CD4-positive, CD25-positive, alpha-beta regulatory T cell (primary cell): ENCODE measurements at places on chromosomes 7 and 10. TPM values are rescaled to one million over a fixed set of nuclear protein-coding genes. Genes with fewer than 3 reads are reported as not detected.

GRCh38 chr10:80473692-80474596 lies 19.8 kb downstream of the TSPAN14 start:
- DNase-seq: no peak
- peaks cover 86% of the 10 kb centered on the region for H3K4me1 ChIP-seq
- H3K36me3 ChIP-seq: peaks cover 49% of the 10 kb centered on the region
- H3K4me3 ChIP-seq: peak overlapping the region; percentile 26

GRCh38 chr7:111101856-111102646 lies 11.1 kb downstream of the LRRN3 start:
- no peaks in the 10 kb centered on the region for H3K4me1 ChIP-seq
- DNase-seq: no peak
- no peaks in the 10 kb centered on the region for H3K27me3 ChIP-seq
- no peak overlapping the region for H3K27ac ChIP-seq
- H3K4me3 ChIP-seq: no peak overlapping the region

CPA4 gene
- not detected for total RNA-seq

DNA sequence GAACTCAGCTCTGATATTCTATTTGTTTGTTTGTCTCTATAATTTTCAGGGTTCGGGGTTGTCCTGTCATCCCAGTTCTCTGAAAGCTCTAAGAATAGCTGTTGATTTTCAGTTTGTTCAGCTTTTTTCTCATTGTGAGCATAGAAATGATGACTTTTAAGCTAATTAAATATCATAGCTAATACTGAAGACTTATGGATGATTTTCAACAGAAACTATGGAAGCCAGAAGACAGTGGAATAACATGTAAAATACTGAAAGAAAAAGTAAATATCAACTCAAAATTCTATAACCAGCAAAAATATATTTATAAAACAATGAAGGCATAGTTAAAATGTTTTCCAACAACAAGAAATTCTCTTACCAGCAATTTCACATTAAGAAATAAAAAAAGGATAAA lies 96.4 kb upstream of the ETV1 start:
- no peak overlapping the region for H3K4me3 ChIP-seq
- no peak for DNase-seq
- no peaks in the 10 kb centered on the region for H3K4me1 ChIP-seq
- no peaks in the 10 kb centered on the region for H3K36me3 ChIP-seq
- H3K27ac ChIP-seq: no peak overlapping the region
- H3K27me3 ChIP-seq: no peaks in the 10 kb centered on the region

DNA sequence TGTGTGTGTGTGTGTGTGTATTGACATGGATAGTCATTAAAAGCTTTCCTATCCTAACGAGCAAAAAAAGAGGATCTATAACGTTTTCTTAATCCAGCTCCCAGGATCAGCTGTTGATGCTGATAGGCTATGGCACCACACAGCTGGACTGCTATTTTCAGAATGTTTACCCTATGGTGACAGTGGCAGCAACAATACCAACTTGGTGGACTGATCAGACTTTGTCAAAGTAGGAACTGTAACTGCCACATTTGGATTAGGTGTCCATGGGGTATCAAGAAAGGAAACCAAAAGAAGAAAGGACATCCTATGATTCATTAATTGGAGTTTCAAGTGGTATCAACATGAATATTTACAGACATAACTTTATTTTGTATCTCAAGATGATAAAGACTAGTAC lies 2.7 kb upstream of the CLEC5A start:
- H3K36me3 ChIP-seq: no peaks in the 10 kb centered on the region
- no peak overlapping the region for H3K4me3 ChIP-seq
- no peaks in the 10 kb centered on the region for H3K4me1 ChIP-seq
- H3K27ac ChIP-seq: no peak overlapping the region

KBTBD2 gene
- total RNA-seq: 121 TPM

CBX3 gene
- 115 TPM for total RNA-seq

EPO gene
- not detected for total RNA-seq
